AG04450 (cell line): ENCODE measurements at places on chromosomes 2 and 18.

DNA sequence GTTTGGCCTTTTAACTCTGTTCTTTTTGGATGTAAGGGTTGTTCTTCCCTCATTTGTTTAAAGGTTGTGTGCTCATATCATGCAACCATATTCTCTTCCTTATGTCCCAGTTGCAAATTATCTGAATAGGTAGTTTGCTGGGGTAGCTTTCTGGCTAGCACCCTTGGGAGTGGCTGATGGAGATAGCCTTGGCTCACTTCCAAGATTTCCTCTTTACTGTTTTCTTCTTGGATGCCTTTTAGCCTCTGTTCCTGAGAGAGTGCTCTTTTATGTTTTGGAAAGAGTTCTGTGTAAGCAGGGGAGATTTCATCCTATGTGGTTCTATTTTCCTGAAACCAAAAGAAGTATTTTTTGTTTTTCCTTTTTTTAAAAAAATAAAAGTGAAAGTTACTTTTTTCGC, 25.4 kb downstream of the USP14 start:
- DNase-seq = no peak

- DNase-seq = peak; percentile 99
These were observed 71.0 kb upstream of the ITM2C start for GRCh38 chr2:230793572-230794359.

- DNase-seq = no peak
These were observed 11.6 kb upstream of the TNP1 start for GRCh38 chr2:216871333-216871934.

DNA sequence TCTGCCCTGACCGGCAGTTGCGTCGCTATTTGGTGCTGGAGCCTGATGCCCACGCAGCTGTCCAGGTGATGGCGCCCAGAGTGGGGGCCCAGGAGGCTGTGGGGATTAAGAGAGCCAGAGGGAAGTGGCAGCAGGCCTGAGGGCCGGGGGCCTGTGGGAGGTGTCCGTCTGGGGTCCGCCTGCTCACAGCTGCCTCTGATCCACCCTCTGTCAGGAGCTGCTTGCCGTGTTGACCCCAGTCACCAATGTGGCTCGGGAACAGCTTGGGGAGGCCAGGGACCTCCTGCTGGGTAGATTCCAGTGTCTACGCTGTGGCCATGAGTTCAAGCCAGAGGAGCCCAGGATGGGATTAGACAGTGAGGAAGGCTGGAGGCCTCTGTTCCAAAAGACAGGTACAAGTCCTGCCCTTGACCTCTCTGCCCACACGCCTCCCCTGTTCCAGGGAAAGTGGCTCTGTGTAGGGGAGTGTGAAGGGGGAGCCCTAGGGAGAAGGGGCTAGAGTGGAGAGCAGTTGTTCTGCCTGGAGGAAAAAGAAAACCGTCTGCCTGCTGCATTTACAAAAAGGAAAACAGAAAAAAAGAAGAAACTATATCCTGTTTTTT, 11.6 kb downstream of the STK11IP start:
- DNase-seq = no peak

- DNase-seq = peak; percentile 72
These were observed 5.7 kb downstream of the PTMA start for GRCh38 chr2:231713730-231714638.

- DNase-seq = no peak
These were observed 19.8 kb downstream of the EPHA4 start for GRCh38 chr2:221552291-221552690.
